ENCODE measurements at places on chromosomes 6 and 20.

- no peak for DNase-seq
Observed at GRCh38 chr6:106387875-106388274, 27.4 kb downstream of the CRYBG1 start.

- DNase-seq, result no peak
Observed at GRCh38 chr6:27183060-27183832, 64.3 kb upstream of the PRSS16 start.

DNA sequence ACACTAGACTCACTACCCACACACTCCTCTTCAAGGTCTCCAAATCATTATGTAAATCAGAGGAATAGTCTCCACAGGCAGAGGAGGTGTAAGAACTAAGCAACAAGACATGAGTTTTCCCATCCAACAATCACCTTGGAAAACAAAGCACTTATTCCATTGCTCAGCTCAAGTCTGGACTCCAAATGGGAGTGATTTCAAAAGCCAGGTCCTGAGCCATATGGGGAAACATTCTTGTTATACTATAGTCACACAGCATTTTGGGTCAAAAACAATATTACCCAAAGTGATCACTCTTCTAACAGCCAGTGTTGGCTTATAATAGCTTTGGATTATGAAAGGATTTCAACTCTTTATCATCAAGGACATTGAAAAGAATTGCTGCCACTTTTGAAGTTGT lies 3.6 kb upstream of the PRPH2 start:
- DNase-seq, result no peak

DNA sequence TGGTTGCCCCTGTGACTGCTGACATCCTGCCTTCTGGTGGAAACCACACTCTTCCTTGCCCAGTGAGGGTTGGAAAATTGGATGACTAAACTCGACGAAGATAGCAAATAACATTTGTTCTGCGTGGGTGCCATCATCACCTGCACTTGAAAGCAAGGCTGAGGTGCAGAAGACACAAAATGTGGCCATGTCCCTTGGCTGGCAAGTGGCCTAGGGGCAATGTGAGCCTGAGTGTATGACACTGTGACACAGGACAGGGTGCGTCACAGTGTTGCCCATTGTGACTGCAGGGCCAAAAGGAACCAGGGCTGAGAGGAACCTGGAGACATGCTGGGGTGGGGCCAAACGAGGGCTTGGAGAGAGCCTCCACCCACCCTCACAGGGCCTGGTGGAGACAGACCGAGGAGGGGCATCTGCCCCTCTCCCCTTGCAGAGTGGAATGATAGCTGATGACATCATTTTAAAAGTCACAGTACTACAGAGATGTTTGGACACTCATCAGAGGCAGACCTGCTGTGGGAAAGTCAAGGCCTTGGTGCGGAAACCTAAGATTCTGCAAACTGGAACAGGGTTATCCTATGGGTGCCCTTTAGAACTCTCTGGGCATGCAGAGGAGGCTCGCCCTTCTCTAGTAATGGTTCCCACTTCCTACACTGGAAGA lies 12.8 kb upstream of the HLA-F start:
- DNase-seq, result no peak

GRCh38 chr6:118932421-118932820 lies 2.5 kb downstream of the MCM9 start:
- no peak for DNase-seq

GRCh38 chr20:44918761-44919160 lies 8.9 kb downstream of the PABPC1L start:
- no peak for DNase-seq

- DNase-seq, result no peak
Observed at GRCh38 chr20:62924442-62925075, 1.7 kb downstream of the DIDO1 start.

GRCh38 chr6:56868687-56869086 lies 86.2 kb upstream of the BEND6 start:
- DNase-seq, result no peak

- no peak for DNase-seq
Observed at GRCh38 chr6:170281331-170282292, 9.3 kb downstream of the DLL1 start.

DNA sequence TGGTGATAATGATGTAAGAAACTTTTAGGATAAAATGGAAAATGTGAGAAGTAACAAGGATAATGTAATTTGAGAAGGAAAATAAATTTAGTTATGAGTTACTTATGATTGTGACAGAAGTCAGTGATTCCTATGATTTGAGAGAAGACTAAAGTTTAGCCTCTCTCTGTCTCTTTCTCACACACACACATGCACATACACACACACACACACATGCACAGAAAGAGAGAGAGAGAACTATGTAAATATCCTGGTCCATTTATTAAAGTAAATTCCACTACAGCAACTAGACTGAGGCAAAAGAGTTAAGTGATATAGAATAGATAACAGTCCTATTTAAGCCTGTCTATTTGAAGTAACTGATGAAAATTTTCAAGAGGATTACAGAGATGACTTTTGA lies 375.2 kb downstream of the CD109 start:
- DNase-seq, result no peak

DNA sequence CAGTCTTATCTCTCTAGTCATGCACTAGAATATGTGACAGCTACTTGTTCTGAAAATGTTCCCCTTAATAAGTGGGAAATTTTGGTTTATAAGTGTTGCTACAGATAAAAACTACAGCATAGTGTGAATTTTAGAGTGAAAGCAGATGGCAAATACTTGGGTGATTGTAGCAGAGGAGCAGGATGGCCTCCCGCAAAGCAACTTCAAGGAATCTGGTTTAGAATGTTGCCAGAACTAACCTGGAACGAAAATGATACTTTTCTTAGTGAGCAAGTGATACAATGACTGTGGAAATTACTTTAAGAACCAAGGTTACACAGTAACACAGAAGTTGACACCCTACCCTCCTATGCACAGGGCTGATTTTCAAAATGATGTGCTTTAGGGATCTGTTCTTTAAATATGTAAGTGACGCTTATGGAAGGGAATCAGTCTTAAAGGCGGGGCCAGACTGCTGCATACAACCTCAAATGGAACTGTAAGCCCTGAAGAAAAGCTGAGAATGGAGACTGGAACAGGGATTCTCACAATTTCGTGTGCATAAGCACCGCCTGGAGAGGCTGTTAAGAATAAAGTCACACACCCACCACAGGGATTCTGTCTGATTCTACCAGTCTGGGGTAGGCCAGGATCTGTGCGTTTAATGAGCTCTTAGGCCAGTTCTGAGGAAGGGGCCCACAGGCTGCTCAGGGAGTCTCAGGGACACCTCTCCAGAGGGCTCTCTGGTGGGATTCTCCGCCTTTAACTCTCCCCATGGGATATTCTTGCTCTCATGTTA lies 97.9 kb downstream of the FYN start:
- no peak for DNase-seq

- DNase-seq, result peak; percentile 3
Observed at GRCh38 chr6:45426251-45426650, 48.5 kb upstream of the SUPT3H start.

GRCh38 chr20:32585011-32585585 lies at the start of gene NOL4L:
Gene NOL4L, minus strand, starts transcription at chr20:32585333. Its CDS starts 443 bp downstream, at chr20:32584890.
- DNase-seq, result peak; percentile 25

DNA sequence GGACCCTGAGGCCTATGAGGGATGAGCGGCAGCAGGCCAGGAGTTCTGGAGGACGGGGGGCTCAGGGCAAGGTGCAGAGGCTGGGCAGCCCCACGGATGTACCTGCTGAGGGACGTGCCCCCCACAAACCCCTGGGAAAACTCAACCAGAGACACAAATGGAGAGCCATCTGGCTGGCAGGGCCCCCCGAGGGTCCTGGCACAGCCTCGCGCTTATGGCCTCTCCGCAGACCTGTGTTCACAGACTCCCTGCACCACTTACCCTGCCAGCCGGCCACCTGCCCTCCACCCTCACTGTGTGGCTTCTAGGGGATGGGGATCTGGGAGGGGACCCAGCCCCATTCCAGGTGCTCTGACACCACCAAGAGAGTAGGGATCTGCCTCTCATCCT lies 3.4 kb upstream of the ZBTB46 start:
- DNase-seq, result no peak

DNA sequence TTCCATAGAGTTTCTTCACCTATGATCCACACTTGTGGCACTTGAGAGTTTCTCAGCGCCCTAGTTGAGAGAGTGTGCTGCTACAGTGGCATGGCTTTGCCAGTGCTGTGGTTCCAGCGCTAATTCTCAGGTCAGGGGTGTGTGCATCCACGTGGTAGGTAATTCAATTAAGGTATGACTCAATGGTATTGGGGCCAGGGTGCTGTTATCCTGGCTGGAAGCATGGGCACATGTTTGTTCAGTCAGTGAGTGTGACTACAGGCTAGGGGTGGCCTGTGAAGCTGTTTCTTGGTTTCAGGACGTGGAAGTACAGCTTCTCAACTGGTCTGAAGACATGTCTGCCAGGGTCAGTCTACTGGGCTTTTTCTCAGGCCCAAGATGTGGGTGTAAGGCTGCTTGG lies 3.0 kb upstream of the SEMG2 start:
- no peak for DNase-seq

All from germinal center (tissue), 1 donor.